ENCODE measurements at places on chromosomes 3 and 15.

DNA sequence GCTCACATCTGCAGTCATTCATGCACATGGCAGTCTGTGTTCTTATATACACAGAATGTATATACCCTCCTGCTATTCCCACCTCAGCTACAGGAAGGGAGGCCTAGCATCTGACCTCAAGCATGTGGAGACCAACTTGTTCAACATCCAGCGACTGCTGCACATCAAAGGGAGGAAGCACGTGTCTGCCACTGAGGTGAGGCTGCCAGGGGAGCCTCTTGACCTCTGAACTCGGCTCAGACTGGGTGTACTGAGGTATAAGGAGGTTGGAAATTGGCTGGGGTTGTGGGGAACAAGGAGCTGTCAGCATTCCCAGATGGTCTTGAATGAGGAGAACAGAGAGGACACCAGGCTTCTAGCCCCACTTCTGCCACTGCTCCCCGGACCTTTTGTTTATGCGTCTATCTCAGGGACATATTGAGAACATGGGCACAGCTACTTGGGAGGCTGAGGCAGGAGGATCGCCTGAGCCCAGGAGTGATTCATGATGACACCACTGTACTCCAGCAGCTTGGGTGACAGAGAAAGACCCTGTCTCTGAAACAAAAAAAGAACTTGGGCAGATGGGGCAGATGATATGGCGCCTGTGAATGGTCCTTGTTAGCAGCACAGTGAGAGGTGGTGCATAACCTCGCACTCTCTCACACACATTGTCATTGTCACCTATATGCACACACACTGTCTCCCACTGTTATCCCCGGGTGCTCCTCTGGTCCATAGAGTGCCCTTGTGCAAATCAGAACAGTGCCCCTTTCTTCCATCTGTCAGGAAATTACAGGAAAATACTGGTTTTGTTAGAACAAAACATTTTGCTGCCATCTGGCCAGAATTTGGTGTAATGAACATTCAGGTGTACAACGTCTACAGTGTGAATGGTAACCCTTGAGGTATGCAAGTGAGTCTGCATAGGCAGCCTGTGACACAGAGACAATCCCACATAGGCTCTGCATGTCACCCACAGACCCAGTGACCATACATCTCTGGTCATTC lies 5.4 kb downstream of the VILL start:
- no peak for DNase-seq

- DNase-seq = no peak
Observed at GRCh38 chr3:42749753-42750231, 23.3 kb downstream of the CCDC13 start.

DNA sequence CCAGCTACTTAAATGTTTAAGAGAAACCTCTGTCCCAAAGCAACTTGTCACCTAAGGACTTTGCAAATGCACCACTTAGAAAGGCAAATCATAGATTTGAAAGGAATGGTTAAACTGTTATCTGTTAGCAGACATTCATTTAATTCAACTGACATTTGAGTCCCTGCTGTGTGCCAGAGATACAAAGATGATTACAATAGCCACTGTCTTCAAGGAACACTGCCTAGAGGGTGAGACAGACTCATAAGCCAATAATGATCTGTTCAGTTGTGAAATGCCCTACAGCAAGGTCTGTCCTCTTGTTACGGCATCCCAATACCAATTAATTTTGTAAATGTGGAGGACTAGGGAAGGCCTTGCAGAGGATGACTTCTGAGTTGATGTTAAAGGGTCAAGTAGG lies 113.1 kb downstream of the ATG7 start:
- no peak for DNase-seq

DNA sequence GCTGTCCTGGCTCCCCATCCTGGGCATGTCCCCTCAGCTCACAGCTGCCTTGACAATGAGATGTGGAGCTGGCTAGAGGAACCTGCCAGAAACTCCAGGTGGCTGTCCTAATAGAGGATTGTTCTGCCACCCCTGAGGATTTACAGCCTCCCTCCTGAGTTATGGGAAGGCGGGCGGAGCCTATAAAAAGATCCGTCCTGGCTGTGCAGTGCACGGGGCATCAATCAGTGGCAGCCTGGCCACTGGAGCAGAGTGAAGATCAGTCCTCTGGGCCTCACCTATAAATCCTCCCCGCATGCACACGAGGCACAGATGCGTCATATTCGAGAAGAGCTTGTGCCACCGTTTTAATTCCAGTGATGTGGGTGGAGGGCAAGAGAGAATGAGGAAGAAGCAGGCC lies 90.0 kb downstream of the MEGF11 start:
- no peak for DNase-seq

DNA sequence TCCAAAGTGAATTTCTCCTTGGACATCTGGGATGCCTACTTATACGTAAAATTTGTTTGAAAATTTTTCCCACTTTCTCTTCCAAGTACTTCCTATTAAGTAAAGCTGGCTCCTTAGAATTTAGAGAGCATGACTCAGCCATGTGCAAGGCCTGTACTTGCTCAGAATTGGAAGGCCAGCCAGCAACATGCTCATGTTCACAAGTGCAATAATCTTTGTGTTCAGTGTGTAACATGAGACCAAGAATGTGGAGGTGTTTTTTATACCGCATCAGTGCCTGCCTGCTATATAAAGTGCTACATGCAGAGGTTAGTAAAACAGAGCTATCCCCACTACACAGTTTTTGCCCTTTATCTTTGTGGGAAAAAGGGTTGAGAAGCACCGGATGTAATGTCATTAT lies 151.9 kb upstream of the FEZF2 start:
- DNase-seq = no peak

DNA sequence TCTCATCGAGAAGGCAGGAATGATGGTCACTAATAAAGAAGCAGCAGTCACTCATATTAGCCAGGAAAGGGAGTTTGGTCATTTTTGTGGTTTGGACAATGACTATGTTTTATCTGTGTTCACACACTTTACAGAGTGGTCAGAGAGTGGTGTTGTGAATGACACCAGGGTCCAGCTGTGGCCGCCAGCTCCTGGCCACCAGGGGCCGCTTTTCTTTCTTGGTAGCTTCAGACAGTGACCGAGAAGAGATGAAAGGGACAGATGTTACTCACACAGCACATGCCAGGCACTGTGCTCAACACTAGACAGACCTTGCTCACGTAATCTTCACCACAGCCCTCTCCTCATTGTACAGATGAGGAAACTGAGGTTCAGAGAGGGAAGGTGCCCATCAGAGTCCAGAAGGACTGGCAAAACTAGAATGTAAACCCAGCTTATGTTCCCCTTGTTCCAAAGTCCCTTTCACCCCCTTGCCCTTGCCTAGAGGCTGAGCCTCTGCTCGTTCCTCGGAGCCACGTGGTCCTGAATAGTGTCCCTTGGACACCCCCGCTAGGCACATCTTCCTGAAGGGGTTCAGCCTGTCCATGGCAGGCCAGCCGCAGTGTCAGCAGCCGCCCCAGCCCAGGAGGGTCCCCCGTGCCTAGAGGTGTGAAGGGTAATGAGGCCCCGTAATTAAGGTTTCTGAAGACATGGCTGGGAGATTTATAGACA lies 55.6 kb downstream of the CYP11A1 start:
- no peak for DNase-seq
